Panc1 (cell line): ENCODE measurements at places on chromosomes 2 and 18. TPM values are rescaled to one million over a fixed set of nuclear protein-coding genes. Genes with fewer than 3 reads are reported as not detected.

Gene WIPF1
- total RNA-seq = 8.3 TPM

Gene UGT1A4
- total RNA-seq = not detected

- DNase-seq = no peak
These were observed 34.0 kb downstream of the EML6 start for GRCh38 chr2:54757500-54757899.

Gene TMEM198
- 2.3 TPM for total RNA-seq

Gene ADRA2B
- 0.28 TPM for total RNA-seq

Gene SEC11C
- 48.3 TPM for total RNA-seq
